Astrocyte of the hippocampus (primary cell): ENCODE measurements at places on chromosomes 4 and X.

DNA sequence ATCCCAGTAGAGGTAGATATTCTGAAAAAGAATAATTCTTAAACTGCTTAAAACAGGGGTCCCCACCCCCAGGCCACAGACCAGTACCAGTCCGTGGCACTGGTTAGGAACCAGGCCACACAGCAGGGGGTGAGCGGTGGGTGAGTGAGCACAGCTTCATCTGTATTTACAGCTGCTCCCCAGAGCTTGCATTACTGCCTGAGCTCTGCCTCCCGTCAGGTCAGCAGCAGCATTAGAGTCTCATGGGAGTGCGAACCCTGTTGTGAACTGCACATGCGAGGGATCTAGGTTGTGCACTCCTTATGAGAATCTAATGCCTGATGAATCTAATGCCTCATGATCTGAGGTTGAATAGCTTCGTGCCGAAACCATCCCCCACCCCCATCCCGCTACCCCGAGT lies 76.8 kb downstream of the FAM114A1 start:
- DNase-seq = no peak

- peak; percentile 90 for DNase-seq
Measured at GRCh38 chr4:86033171-86033570, 326.7 kb downstream of the MAPK10 start.

- DNase-seq = peak; percentile 90
Measured at GRCh38 chrX:54357414-54358377, at the start of gene WNK3. Gene WNK3 (minus strand): TSS chrX:54358046.

DNA sequence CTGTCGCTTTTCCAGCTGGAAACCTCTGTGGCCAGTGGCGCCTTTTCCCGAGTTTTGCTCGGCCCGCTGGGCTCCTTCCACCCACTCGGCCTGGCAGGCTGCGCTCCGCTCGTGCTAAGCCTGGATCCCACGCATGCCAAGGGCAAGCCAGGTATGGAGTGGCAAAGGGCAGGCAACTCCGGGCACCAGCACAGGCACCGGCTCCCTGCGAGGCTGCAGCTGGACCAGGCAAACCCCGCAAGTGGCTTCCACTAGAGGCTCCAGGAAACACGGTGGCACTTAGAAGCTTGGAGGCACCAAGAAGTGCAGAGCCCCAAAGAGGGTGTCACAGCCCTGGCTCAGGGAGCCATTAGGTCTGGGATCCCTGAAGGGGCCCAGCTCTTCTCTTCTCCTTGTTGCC lies 59.5 kb downstream of the PPA2 start:
- DNase-seq = no peak

GRCh38 chr4:31068257-31069075 lies 348.3 kb downstream of the PCDH7 start:
- no peak for DNase-seq

DNA sequence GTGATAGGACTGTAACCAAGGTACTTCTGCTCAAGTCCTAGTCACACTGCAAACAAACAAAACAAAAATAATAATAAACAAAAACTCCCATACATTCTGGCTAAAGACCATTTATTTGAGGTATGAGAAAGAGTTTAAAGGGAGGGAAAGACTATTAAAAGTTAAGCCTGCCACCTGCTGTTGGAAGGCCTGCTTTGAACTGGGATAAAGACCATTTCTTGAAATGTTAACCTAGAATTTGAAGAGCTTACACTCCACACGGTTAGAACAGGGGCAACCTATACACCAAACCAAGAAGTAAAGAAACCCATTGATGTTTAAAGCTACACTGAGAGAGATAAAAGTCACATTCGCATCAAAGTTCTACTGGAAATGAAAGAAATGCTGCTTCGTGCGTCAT lies 548.7 kb upstream of the DIPK2B start:
- peak; percentile 27 for DNase-seq

GRCh38 chrX:71098951-71099506 lies 3.4 kb downstream of the FOXO4 start:
- no peak for DNase-seq

GRCh38 chr4:52105276-52105675 lies 54.2 kb downstream of the SPATA18 start:
- DNase-seq = no peak

DNA sequence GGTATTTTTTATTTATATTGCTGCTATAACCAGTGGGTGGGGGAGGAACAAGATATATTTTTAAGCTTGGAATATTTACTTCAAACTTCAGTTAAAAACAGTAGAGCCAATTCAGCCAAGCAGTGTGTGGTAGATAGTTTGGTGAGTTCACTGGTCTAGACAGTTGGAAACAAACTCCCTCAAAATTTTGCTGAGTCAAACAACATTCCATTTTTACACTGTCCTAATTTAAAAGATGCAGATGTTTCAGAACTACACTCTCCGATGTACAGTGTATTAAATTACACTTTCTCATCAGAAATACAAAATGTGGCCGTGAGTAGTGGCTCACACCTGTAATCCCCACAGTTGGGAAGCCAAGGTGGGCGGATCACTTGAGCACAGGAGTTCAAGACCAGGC lies 23.3 kb downstream of the PRKX start:
- DNase-seq = no peak

DNA sequence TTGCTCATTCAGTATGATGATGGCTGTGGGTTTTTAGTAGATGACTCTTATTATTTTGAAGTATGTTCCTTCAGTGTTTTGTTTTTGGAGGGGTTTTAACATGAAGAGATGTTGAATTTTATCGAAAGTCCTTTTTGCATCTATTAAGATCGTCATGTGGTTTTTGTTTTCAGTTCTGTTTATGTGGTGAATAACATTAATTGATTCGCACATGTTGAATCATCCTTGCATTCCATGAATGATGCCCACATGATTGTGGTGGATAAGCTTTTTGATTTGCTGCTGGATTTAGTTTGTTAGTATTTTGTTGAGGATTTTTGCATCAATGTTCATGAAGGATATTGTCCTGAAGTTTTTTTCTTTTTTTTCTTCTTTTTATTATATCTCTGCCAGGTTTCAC lies 347.4 kb upstream of the EPHA5 start:
- DNase-seq = peak; percentile 57

GRCh38 chrX:4754878-4755604 lies 1041.6 kb upstream of the PRKX start:
- no peak for DNase-seq
